ENCODE measurements at places on chromosomes 6 and 20.
A peak's percentile ranks its signal among the peaks of the same experiment; 100 is the strongest.

- no peak for DNase-seq
Measured at GRCh38 chr6:36717231-36717825, 19.7 kb downstream of the RAB44 start.

GRCh38 chr6:147035886-147036285 lies 168.3 kb upstream of the STXBP5 start:
- DNase-seq: no peak

DNA sequence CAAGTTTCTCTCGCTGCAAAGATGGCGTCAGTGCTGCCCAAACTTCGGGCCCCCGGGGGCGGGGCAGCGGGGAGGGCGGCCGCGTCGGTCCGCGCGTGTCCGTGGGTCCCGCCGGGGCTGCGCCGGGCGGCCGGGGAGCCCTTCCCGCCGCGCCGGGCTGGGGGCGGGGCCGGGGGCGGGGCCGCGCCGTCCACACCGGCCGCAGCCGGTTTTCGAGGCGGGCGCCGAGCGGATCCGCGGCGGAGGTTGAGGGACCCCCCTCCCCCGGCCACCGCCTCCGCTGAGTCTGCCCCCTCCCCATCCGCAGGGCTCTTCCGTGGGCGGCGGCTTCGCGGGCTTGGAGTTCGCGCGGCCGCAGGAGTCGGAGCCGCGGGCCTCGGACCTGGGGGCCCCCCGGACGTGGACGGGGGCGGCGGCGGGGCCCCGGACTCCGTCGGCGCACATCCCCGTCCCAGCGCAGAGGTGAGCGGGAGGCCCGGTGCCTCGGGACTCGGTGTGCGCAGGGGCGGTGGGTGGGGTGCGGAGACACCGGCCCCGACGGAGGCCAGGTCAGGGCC lies 572 bp downstream of the SLC2A4RG start:
- no peak for DNase-seq

GRCh38 chr6:16414205-16414604 lies 175.8 kb downstream of the GMPR start:
- DNase-seq: no peak

GRCh38 chr6:154447954-154448353 lies 62.5 kb downstream of the CNKSR3 start:
- DNase-seq: no peak

DNA sequence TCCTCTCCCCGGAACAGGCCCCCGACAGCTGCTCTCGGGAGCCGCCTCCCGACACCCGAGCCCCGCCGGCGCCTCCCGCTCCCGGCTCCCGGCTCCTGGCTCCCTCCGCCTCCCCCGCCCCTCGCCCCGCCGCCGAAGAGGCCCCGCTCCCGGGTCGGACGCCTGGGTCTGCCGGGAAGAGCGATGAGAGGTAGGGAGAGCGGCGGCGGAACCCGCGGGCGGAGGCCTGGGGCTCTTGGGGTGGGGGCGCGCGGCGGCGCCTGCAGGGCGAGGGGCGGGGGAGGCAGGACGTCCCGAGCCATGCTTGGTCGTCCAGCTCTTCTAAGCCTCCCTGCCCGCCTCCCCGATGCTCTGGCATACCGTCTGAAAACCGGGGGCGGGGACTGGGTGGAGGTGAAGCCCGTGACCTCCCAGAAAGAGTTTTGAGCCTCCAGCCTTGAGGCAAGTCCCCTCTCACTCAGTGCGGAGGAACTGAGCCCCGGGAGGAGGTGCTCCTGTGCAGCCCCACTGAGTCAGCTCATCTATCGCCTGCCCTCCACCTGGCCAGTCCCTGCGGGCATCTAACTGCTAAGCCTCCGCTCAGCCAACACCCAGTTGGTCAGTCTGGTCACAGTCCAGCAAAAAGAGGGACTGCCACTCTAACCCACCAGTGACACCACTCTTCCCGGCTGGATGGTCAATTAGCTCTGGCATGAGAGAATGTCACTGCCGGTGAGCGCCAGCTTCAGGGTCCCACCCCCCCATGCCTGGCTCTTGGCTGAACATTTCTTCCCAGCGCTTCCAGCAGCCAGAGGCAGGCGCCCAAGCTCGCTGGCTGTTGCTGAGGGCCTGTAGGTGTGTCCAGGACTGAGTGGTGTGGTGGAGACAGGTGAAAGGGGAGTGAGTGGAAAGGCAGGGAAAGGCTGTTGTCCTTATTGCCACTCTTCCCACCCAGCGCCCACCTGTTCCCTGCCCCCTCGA lies 482 bp downstream of the DDR1 start:
- peak; percentile 57 for DNase-seq

DNA sequence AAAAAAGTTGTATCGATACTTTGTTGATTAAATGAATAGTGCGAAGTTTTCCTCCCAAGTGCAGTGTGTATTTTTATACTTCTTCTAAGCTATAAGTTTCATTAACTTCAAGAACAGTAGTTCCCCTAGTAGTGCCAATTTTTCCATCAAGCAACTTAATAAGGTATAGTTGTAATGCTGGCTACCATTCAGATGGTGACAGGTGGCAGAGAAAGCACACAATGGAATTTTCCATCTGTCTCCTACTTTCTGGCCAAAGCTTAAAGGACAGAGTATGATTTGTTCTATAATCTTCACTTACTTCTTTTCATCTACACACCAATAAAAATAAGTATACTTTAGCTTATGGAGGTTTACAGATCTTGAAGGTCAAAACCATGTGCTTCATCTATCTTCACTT lies 431.1 kb downstream of the NKAIN2 start:
- no peak for DNase-seq

GRCh38 chr6:736657-737446 lies 43.9 kb upstream of the EXOC2 start:
- peak; percentile 16 for DNase-seq

GRCh38 chr20:44695295-44695673 lies 19.9 kb upstream of the CCN5 start:
- no peak for DNase-seq

DNA sequence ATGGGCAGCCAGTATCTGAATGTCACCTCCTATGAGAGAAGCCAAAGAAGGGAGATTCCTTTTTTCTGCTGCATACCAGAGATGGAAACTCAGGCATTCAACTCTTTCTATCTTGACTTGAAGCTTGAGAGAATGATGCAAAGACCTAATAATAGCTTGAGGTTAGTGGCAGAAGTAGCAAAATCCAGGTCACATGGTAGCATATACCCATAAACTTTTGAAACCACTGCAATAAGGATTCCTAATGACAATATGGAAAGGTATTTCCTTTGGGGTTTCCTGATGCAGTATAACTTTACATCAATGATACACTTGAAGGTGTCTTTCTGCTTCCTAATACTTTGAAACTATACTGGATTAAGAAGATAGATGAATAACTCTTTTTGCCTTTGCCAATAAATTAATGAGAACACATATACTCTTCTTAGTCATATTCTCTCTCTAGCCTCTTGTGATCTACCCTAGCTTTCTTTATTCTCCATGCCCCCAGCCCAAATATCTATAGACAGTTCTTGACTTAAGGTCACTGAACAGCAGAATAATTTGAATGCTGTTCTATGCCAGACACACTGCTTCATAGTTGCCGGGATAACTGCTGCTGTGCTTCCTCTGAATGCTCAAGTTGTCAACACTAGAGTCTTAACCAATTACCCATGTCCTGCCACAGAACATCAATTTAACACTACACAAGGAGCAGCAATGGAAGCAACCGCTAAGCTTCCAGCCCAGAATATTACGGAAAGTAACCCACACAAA lies 155.5 kb upstream of the SIM1 start:
- no peak for DNase-seq

GRCh38 chr20:51469578-51470498 lies 72.7 kb downstream of the NFATC2 start:
- no peak for DNase-seq

GRCh38 chr20:20782755-20783154 lies 70.3 kb upstream of the RALGAPA2 start:
- DNase-seq: no peak

- no peak for DNase-seq
Measured at GRCh38 chr6:35068206-35068605, 72.9 kb downstream of the TCP11 start.

DNA sequence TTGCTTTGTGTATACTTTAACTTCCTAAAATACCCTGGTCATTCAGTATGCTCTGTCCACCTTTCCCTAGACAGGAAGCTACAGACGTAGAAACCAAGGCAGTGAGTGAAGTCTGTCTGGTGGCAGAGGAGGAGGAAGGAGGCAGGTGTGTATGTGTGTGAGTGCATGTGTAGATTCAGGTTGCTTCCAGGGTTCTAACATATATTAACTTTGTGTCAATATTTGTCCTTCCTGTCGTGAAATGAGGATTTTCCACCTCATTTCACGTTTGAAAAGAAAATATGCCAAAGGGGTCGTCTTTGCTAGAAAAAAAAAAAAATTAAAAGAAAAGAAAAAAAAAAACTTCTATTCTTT lies 411.5 kb downstream of the PKHD1 start:
- DNase-seq: no peak

DNA sequence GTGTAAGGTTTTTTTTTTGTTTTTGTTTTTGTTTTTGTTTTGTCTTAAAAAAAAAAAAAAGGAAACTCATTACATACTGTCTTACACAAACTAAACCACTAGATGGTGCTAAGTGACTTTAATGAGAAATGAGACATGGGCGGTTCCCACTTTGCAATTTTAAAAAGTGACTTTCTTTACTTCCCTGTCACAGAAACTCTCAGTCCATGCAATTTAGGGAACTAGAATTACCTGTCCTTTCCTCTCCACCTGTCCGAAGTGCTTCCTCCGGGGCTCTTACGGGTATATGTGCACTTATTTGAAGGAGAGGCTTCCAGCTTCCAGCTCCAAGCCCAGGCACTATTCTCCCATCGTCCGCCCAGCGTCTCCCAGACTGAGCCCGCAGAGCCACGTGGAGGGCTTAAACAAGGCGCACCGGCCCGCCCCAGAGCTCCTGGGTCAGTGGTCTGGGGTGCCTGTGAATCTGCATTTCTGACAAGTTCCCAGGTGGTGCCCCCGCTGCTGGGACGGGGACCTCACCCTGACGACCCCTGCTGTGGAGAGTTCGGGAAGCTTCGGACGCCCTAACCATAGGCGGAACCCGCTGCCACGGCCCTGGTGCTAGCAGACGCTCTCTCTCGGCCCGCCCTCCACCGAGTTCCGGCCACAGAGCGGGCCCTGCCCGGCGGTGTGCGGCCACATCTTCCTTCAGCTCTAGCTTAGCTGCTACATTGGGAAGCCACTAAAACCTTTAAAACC lies 26.1 kb downstream of the BFSP1 start:
- peak; percentile 46 for DNase-seq

GRCh38 chr6:6494677-6495076 lies 93.8 kb upstream of the LY86 start:
- peak; percentile 18 for DNase-seq

DNA sequence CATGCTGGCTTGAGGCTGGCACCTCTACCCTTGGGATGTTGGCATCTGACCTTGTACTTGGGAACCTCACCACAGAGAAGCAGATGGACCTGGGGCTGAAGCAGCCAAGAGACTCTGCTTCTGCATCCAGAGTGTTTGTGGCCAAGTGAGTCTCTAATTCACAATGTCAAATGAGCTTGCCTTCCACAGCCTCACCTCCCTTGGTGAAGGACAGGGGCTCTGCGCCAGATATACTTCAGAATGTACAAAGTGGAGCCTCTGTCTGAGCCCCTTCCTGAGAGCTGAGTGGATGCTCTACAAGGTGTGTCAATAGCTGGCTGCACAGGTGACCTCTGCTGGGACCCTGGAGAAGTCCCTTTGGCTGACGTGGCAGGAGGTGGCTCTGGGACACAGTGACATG lies 508.9 kb downstream of the CDH26 start:
- DNase-seq: no peak
